Immature natural killer cell (primary cell): ENCODE measurements at places on chromosomes 6 and 20. TPM values are rescaled to one million over a fixed set of nuclear protein-coding genes. Genes with fewer than 3 reads are reported as not detected.

GRCh38 chr20:32823078-32823477, 3.3 kb downstream of the MAPRE1 start:
- H3K4me3 ChIP-seq: no peak overlapping the region
- peaks cover 52% of the 10 kb centered on the region for H3K4me1 ChIP-seq
- peaks cover 9% of the 10 kb centered on the region for H3K27me3 ChIP-seq
- H3K27ac ChIP-seq: peak overlapping the region; percentile 61

GRCh38 chr6:136975089-136975715, 53.1 kb downstream of the SLC35D3 start:
- H3K27ac ChIP-seq: no peak overlapping the region
- H3K4me3 ChIP-seq: no peak overlapping the region
- no peak for DNase-seq
- H3K36me3 ChIP-seq: no peaks in the 10 kb centered on the region

DNA sequence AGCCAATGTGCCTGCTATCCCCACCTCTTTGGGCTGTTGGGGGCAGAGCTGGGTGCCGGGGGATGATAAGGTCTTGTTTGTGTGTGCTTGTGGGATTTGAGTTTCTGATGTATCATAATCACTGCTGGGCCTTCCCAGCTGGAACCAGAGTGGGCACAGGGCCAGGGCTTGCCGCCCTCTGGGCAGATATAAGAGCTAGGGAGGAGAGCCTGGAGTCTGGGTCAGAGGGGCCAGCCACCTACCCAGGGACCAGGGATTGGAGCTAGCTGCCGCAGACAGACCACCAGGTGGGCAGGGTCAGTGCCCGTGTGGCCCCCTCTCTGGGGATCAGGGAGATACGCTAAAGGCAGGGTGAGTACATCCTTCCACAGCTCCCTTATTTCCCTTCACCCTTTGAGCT, 3.1 kb upstream of the TLDC2 start:
- peak overlapping the region; percentile 21 for H3K27ac ChIP-seq
- no peak overlapping the region for H3K4me3 ChIP-seq
- no peaks in the 10 kb centered on the region for H3K36me3 ChIP-seq
- H3K27me3 ChIP-seq: no peaks in the 10 kb centered on the region
- no peak for DNase-seq

GRCh38 chr6:144252259-144252658, 32.9 kb upstream of the UTRN start:
- peaks cover 5% of the 10 kb centered on the region for H3K36me3 ChIP-seq
- no peak overlapping the region for H3K4me3 ChIP-seq
- H3K27me3 ChIP-seq: peaks cover 4% of the 10 kb centered on the region
- no peak for DNase-seq

Gene PABPC1L
- not detected for polyA plus RNA-seq

Gene APCDD1L
- polyA plus RNA-seq: not detected

Gene SRSF3
- polyA plus RNA-seq: 344 TPM
